Esophagus squamous epithelium (tissue), 5 donors: ENCODE measurements at places on chromosomes 3 and 15.

DNA sequence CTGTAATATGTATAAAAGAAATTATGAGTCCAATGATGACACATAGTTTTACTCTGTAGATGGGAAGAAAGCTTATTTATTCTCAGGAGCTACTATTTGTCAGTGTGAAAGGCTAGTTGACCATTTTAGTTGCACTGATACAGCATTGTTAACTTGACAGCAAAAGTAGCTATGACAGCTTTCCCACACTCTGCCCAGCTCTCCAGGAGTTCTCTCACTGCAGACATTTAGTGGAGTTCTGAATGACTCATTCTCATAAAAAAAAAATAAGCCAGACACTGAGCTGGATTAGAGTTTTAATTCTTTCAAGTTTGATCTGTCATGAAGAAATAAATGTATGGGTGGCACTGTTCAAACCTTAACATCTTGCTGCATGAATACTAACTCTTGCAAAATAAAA, 77.2 kb upstream of the CFAP20DC start:
- H3K27ac ChIP-seq, result no peak overlapping the region
- no peak overlapping the region for H3K4me3 ChIP-seq
- H3K36me3 ChIP-seq, result no peaks in the 10 kb centered on the region
- H3K27me3 ChIP-seq, result no peaks in the 10 kb centered on the region
- no peaks in the 10 kb centered on the region for H3K4me1 ChIP-seq
- no peak for DNase-seq

GRCh38 chr3:113259196-113259595, 47.8 kb downstream of the BOC start:
- peak overlapping the region; percentile 80 for H3K27ac ChIP-seq
- H3K4me3 ChIP-seq, result no peak overlapping the region
- peaks cover 79% of the 10 kb centered on the region for H3K4me1 ChIP-seq

DNA sequence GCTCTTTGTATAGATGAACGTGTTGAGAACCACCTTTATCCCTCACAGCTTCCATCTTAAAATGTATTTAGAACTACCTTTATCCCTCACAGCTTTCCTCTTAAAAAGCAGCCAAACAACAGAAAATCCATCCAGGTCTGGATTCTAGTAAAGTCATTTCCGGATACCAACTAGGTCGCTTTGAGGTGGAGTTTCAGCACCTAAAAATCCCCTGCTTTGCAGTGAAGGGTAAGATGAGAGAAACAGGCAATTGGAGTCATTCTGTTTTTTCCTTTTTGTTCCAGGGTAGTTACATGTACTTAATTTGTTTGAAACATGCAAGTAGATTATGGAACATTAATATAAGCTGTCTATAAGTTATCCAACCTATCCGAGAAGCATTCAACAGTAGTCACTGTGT, 192.0 kb downstream of the UBE2E2 start:
- H3K27ac ChIP-seq, result no peak overlapping the region
- no peak for DNase-seq
- no peak overlapping the region for H3K4me3 ChIP-seq
- H3K36me3 ChIP-seq, result no peaks in the 10 kb centered on the region

- H3K36me3 ChIP-seq, result no peaks in the 10 kb centered on the region
- no peaks in the 10 kb centered on the region for H3K4me1 ChIP-seq
- no peaks in the 10 kb centered on the region for H3K27me3 ChIP-seq
- no peak for DNase-seq
- H3K27ac ChIP-seq, result no peak overlapping the region
- no peak overlapping the region for H3K4me3 ChIP-seq
Measured at GRCh38 chr3:177842743-177843734, 645.8 kb upstream of the TBL1XR1 start.

GRCh38 chr3:111541911-111542483, at the start of gene CD96:
TSS of gene CD96 (plus strand) at chr3:111542197. CDS start at chr3:111542249, 52 bp downstream.
- H3K4me1 ChIP-seq, result no peaks in the 10 kb centered on the region
- H3K27me3 ChIP-seq, result no peaks in the 10 kb centered on the region
- no peaks in the 10 kb centered on the region for H3K36me3 ChIP-seq
- peak within 1 kb of the TSS; percentile 0 for H3K4me3 ChIP-seq
